Thoracic aorta endothelial cell (primary cell): ENCODE measurements at places on chromosomes 7 and 10. TPM values are rescaled to one million over a fixed set of nuclear protein-coding genes. Genes with fewer than 3 reads are reported as not detected.

PCBD1 gene
- total RNA-seq, result 32.7 and 64.5 TPM in 2 replicates

GOT1 gene
- total RNA-seq, result 26.1 and 27.1 TPM in 2 replicates

IQUB gene
- 0.43 and 0.53 TPM in 2 replicates for total RNA-seq

PAX4 gene
- total RNA-seq, result not detected in 2 replicates

PRRT4 gene
- total RNA-seq, result not detected in 2 replicates

SPDYE1 gene
- total RNA-seq, result 0.07 TPM in 1 of 2 replicates, not detected in the other

GPR37 gene
- 4.1 and 8.0 TPM in 2 replicates for total RNA-seq

TAS2R39 gene
- not detected in 2 replicates for total RNA-seq

CXCL12 gene
- 0.14 and 1.2 TPM in 2 replicates for total RNA-seq

DNAJB9 gene
- total RNA-seq, result 14.1 and 17.0 TPM in 2 replicates

ACHE gene
- 0.13 and 0.22 TPM in 2 replicates for total RNA-seq

OPALIN gene
- not detected in 2 replicates for total RNA-seq

ITIH2 gene
- total RNA-seq, result not detected in 2 replicates

ANLN gene
- total RNA-seq, result 154 and 245 TPM in 2 replicates
